Tongue (tissue), 3 donors: ENCODE measurements at places on chromosomes 2 and 18.
A peak's percentile ranks its signal among the peaks of the same experiment; 100 is the strongest.

GRCh38 chr2:63001576-63001975 lies 49.1 kb upstream of the OTX1 start:
- DNase-seq: no peak

DNA sequence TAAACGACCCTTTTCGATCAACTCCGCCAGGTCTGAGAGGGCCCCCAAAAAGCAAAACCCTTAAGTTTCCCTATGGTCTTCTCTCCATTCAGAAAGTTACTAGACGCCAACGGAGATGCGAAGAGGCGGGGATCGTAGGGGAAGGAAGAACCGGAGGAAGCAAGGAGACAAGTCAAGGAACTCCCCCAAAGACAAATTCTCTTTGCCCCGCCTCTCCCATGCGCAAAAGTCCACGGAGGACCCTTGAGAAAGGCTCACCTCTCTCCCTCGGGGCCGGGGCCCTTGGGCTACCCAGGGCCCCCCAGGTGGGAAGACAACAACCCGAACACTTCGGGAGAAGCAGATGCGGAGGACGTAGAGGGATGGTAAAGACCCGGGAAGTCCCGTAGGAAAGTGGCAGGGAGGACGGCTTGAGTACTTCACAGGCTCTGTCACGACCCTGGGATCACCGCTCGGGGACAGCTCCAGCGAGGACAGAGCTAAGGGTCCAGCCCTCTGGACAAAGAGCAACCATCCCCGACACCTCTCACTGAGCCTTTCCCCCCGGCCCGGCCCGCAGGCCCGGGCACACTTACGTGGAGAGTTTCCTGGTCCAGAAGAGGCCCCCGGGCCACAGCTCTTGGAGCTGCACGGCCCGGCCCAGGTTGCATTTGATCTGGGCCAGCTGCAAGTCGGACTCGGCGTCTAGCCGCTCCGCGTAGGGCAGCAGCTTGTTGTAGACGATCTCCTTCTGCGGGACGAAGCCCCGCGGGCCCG lies 647 bp downstream of the PSME4 start:
- peak; percentile 67 for DNase-seq

DNA sequence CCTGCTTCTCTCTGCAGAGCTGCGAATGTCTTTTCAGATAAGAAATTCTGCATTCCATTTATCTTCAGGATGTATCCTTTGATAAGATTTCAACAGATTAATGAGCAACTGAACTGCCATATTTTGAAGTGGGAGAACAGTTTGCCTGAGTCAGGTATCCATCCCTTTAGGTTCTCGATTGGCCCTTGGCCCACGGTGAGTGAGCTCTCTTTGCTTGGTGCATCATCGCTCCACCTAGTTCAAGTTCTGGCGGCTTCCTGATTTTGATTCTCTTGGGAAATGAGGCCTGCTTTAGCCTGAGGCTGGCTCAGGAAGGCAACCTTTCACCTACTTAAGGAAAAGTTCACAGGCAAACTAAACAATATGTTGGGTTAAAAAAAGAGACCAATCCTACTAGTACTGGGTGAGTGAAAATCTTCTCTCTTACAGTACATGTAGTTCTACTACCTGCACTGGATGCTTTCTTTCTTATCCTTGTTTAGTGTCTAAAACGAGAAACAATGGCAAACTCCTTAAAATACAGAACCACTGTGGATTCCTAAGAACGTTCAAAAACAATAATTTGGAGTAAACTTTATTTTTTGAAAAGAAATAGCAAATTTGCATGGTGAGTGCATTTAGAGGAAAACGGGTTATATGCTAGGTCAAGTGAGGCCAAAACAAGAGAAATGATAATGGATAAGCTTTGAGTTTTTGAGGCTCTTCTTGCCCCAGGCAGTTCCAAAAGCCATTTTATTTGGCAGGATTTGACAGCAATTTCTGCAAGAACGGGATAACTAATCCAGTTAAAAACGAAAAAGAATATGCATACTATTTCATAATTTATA lies 837 bp upstream of the ACSL3 start:
- peak; percentile 54 for DNase-seq

DNA sequence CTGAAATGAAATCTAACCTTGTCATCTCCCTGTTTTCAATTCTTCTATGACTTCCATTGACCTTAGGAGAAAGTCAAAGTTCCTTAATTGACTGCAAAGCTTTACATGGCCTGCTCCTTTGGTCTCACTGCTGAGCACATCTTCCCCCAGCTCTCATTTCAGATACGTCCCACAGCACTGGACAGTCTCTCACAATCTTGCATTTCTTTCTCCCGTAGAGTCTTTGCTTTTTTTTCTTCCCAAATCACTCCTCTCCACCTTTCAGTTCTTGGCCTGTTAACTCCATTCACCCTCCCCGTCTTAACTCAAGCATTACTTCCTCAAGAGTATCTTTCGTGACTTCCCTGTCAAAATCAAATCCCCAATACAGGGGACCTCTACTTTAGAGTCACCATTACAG lies 67.2 kb downstream of the DDX1 start:
- DNase-seq: no peak

- DNase-seq: no peak
Measured at GRCh38 chr2:149587950-149588487, 444 bp upstream of the MMADHC start.

DNA sequence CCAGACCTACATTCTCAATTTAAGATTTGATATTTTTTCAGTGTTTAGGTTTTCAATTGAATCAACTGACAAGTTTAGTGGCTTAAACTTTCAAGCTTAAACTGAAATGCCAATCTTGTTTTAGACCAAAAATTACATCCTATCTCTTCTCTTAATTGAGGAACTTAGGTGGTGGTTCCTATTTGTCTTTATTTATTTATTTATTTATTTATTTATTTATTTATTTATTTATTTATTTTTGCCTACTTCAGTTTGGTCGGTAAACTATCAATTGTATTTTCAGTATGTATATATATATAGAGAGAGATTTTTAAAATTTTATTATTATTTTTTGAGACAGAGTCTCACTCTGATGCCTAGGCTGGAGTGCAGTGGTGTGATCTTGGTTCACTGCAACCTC lies 68.1 kb downstream of the NEDD4L start:
- DNase-seq: no peak

GRCh38 chr2:178006710-178007109 lies 65.9 kb downstream of the PDE11A start:
- no peak for DNase-seq

DNA sequence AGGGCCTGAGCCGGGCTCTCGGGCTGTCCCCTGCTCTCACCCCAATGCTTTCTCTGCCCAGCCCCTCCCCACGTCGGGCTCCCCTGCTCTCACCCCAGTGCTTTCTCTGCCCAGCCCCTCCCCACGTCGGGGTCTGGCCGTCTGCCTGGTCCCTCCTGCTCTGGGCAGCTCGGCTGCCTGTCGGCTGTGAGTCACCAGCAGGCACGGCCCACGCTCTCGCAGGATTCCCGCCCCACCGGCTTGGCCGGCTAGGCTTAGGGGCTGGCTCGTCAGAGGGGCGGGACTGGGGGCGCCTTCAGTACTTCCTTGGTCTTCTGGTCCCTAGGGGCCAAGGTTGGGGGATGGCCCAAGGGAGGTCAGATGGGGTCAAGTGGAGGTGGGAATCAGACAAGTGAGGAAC lies 3.3 kb downstream of the BOK start:
- peak; percentile 65 for DNase-seq

DNA sequence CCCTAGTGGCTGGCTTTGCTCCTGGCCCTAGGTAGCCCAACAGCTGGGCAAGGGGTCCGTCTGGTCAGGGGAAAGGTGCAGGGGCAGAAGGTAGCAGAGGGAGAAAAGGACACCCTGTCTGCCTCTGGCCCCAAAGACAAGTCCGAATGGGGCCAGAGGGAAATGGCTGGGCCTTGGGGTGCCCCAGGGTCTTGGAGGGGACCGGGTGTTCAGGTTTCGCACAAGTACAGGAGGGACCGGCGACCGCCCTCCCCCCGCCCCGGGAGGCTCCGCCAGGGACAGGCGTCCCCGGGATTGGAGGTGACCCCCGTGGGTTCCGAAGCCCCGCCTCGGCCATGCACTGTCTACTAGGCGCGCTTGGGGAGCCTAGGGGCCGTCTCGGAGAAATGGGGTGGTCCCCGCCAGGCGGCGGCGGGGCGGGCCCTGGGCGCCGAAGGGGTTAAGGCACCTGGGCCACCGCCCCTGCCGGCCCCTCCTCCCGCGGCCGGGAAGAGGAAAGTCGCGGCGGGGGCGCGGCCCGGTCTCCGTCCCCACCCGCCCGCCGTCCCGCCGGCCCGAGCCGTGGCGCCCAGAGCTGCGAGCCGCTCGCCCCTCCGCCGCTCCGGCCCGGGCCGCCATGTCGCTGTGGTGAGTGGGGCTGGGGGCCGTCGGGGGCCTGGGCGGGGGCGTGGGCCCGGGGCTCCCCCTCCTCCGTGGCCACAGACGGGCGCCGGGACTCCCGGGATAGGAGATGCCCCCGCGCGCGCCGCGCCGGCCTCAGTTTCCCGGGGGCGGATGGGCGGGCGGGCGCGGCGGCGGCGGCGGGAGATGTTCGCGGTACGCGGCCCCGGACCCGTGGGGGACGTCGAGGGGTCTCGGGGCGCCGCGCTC lies at the start of gene B3GNT7:
Gene B3GNT7, plus strand, starts transcription at position 523 of the 870 bp plus-strand sequence. Its CDS starts 94 bp downstream, at position 617.
- DNase-seq: no peak

DNA sequence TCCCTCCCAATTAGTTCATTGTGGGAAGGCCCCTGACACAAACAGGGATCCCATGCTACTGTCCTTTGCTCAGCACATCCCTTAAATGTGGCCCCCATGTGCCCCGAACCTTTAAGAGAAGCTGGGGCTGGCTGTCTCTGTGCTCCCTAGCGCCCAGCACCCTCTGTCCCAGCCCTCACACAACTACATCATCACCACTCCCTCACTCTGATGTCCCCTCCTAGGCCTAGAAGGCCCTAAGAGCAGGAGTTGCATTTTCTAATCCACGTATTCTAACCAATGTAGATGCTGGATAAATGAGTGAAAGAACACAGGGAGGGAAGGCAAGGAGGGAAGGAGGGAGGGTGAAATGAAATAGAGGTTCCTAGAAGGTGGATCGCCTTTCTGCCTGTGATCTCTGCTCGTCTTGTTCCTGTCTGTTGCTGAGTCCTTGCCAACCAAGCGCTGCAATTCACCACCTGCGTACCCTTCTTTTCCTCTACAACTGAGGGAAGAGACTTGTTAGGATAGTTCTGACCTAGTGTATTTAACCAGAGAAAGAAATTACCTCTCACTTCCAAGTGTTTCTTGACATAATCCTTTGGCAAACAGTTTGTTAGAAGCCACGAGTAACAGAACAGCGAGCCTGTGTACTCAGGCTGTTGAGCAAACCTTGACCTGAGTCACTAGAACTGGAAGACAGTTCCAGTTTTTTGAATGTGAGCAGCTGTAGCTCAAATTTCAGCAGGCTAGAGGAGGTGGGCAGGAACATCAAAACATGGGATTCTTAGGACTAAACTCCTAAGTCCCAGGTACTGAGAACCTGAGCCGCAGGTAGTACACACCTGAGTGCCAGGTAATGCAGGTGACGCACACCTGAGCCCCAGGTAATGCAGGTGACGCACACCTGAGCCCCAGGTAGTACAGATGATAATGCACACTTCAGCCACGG lies 181.5 kb upstream of the ID2 start:
- peak; percentile 61 for DNase-seq

DNA sequence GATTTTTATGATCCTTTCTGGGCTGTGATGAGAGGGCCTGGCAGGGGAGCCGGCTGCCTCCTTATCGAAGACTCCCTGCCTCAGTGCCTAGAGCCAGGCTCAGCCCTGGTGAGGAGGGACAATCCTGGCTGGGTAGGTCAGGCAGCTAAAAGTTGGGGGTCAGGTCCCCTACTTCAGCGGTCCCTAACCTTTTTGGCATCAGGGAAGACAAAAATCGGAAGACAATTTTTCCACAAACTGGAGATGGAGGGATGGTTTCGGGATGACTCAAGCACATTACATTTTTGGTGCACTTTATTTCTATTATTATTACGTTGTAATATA lies 53.1 kb downstream of the HS1BP3 start:
- no peak for DNase-seq

- DNase-seq: no peak
Measured at GRCh38 chr2:10271509-10271908, 31.2 kb upstream of the HPCAL1 start.

DNA sequence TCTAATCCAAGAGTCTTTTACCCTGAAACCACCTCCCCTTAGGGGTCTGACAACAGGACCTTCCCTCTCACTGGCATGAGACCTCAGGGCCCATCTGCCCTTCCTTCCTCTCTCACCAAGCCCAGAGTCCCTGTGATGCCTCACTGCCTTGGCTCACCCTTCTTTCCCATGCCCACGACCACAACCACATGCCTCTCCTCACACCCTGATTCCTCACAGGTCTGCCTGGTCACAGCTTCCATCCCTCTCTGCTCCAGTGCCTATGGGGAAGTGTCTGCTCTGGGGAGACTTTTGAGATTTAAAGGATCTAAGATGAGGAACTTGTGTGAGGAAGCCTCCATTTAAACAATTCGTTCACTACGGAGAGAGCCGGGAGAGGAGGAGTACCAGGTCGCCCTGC lies 98.9 kb upstream of the SH3BP4 start:
- DNase-seq: no peak

DNA sequence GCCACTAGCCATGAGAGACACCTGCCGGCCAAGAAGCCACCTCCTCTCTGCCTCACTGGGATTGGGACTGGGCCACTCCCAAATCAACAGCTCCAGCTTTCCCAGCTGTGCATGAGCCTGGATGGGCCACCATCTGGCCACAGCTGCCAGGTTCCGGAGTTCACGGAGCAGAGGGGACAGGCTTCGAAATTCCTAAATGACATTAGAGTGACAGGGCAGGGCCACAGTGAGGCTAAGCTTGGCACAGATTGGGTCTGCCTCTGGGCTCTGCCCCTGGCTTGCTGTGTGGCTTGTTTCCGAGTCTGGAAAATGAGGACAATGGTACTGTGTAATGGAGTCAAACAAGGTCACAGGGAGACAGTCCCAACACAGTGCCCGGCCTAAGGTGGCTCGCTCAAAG lies 6.5 kb downstream of the DIPK1C start:
- DNase-seq: peak; percentile 40

DNA sequence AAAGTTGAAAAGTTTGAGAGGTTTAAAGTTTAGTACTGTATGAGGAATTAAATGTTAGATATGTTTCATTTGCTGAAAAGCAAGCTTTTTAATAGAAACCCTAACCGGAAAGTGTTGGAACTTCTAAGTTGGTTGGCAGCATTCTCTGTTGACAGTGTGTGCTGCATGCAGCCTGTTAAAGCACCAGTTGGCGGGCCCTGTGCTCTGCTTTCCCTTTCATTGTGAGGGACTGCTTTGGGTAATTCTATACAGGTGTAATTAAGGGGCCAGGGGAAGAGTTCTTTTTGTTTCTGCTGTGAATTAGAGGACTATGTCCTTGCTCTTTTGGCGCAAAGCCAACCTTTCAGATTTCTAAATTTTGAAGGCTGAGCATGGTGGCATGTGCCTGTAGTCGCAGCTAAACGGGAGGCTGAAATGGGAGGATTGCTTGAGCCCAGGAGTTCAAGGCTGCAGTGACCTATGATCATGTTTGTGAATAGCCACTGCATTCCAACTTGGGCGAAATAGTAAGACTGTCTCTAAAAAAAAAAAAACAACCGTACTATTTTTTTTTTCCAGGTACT lies 20.1 kb downstream of the PLEKHB2 start:
- DNase-seq: peak; percentile 18

- DNase-seq: no peak
Measured at GRCh38 chr2:168194784-168195522, 52.4 kb downstream of the STK39 start.

- DNase-seq: peak; percentile 11
Measured at GRCh38 chr2:36770542-36771287, 74.2 kb downstream of the VIT start.

- no peak for DNase-seq
Measured at GRCh38 chr2:176293334-176293733, 24.1 kb downstream of the MTX2 start.

GRCh38 chr2:102424754-102425153 lies 1.8 kb downstream of the IL18RAP start:
- DNase-seq: no peak
